ENCODE measurements at places on chromosomes 5 and 9.

DNA sequence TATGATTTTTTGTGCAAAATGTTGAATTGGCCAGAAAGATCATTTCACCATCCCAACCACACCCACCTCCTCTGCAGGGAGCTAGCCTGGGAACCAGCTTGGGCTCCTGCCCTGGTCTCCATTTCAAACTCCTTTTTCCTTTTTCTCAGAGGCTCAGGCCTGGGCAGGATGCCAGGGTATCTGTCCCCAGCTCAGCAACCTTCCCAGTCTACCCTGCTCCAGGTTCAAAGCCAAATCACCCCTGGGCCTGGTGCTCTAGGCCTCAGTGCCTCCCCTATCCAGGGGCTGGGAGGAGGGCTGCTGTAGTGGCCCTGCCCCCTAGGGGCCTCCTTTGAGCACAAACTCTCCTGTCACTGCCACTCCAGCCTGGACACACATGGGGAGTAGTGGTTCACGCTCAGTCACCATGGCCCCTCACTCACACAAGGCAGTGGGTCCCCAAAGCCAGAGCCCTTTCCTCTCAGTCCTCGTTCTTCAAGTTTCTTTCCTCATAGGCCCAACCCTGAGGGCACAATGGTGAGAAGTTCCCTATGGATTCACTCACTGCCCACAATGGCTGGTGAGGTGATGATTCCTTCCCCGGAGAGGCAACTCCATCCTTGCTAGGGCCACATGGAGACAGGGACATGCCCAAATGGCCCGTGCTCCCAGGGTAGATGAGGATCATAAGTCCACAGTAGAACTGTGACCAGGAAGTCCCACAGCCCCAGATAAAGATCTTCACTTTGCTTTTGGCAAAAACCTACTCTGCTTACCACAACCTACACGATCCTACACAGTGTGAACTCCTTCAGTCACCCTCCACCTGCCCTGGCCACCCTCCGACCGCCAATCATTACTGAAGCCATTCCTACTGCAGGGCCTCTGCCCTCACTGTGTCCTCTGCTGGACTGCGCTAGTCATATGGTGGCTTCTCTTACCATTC, 1.6 kb upstream of the ST6GALNAC4 start:
- no peak for DNase-seq

DNA sequence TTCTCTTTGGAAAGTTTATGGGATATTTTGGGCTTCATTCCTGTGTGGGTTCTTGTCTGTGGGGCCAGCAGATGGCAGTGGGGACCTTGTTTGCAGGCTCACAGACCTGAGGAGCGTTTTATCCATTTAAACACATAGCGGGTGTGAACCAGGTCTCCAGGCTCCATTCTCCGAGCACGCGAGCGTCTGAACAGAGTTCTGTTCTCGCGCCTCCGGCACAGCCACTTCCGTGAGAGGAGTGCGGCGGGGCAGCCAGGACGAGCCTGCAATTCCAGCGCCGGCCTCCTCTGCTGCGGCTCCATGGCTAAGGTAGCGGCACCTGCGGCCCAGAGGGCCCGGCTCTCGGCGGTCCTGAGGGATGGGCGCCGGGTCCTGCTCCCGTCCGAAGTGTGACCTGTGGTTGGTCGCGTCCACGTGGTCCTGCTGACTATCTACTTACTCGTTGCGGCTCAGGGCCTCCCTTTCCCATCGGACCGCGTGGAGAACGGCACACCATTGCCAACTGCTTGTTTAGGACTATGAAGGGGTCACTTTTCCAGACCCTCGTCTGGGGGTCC, 7.3 kb downstream of the NRARP start:
- no peak for DNase-seq

GRCh38 chr5:27015758-27016157, 22.6 kb downstream of the CDH9 start:
- DNase-seq, result no peak

DNA sequence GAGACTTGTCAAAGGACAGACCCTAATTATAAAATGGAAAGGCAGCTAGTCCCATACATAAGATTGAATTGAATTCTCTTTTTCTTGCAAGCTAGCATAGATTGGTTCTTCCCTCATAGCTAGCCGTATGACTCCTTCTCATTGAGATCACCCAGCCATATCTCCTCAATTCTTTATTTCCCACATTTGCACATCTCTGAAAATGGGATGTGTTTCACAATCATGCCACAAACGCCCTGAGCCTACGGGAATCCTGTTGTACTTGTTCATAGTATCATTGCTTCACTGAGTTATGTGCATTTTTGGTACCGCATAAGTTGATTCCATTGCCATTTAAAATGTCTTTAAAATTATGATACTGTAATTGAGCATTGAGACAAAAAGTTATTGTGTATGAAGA, 90.5 kb downstream of the PCSK1 start:
- no peak for DNase-seq

DNA sequence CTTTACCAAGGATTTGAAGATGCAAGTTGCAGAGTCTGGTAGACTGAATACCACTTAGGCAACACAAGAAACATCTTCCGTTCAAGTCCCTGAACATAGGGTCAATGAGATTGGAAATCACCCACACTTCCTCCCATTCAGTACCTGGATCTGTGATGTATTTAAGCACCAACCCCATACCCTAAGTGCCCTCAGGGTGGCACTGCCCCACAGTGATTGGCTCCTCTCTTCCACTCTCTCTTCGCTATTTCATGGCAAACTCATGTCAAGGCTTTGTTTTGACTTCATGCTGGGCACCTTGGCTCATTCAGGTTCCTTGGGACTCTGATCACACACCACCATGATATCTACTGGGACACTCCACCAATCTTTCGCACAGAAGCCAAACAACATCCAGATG, 53.7 kb downstream of the GGTA1 start:
- DNase-seq, result no peak
